Mesendoderm (in vitro differentiated cells): ENCODE measurements at places on chromosomes 4 and X.

DNA sequence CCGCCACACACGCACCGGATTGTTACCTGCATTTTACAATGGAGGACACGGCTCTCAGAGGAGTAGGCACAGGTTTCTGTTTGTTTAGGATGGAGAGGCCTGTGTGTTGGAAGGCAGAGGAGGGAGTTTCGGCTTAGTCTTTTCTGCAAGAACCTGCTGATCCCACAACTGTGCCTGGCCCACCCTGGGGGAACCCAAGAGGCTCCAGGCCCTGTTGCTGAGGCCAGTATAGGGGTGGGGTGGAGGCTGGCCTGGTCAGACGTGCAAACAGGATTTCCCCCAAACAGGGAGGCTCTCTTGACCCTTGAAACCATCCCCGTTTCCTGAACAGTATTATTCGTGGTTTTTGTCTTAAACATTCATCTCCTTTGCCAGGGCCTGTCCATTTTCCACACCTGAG, 772 bp upstream of the SLC49A3 start:
- no peak for DNase-seq

- DNase-seq = no peak
These were observed 63.8 kb downstream of the GPRIN3 start for GRCh38 chr4:89243733-89244252.

DNA sequence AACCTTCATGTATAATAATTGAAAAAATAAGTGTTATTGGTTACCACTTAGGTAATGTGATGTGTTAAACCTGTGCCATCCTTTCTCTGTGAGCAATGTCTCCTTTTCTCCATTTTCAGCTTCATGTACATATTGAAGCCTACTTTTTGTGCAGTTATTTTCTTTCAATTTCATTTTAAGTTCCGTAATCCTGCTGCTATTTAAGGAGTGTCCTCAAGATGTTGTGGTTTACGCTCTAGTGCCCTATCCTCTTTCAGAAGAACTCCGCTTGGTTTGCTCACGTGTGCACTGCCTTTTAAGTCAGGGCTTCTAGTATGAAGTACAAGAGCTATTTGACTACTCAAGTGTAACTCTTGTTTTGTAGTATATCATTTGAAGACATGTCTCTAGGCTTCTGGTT, 2253.2 kb upstream of the TENM3 start:
- no peak for DNase-seq

DNA sequence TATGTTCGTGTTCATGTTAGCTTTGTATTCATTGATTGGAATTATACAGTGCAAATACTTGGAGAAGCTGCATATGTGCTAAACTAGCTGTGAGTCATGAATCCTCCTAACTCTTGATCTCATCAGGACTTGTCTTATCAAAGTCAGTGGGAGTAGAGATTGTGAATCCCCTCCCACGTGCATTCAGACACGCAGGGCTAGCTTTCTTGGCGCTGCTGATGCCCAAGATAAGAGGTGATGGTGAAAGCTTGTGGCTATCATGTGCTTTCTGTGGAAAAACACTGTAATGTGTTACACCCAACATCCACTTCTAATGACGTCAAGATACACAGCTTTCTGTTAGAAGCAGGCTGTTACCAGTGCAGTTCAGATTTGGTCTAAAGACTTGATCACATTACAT, 348.7 kb upstream of the HAND2 start:
- peak; percentile 87 for DNase-seq

GRCh38 chrX:138128027-138128671, 562.2 kb downstream of the ZIC3 start:
- peak; percentile 58 for DNase-seq

- no peak for DNase-seq
These were observed 161.3 kb downstream of the ATP10D start for GRCh38 chr4:47646372-47646771.
